Activated T-cell treated with anti-CD3 and anti-CD28 coated beads for 1 hour (primary cell): ENCODE measurements at places on chromosomes 7 and 10.

- no peak for DNase-seq
Observed at GRCh38 chr10:117781216-117781831, 238.8 kb downstream of the EMX2 start.

DNA sequence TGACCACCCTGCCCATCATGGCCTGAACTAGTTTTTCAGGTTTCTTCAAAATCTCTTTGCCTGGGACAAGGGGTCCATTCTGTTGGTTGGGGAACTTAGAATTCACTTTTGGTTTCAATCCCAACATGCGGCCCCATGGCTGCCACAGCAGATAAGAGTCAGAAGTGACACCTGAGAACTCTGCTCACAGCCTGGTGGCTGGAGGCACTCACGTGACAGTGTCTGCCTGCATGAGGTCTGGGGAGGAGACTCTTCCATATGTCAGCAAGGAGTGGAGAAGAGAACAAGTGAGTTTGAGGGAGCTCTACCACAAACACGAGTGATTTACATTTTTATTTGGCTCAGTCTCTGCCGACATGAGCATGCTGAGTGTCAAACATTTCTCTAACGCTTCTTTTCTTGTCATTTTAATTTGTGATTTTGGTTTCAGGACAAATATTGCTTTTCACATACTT, 370.4 kb downstream of the TNS3 start:
- no peak for DNase-seq

DNA sequence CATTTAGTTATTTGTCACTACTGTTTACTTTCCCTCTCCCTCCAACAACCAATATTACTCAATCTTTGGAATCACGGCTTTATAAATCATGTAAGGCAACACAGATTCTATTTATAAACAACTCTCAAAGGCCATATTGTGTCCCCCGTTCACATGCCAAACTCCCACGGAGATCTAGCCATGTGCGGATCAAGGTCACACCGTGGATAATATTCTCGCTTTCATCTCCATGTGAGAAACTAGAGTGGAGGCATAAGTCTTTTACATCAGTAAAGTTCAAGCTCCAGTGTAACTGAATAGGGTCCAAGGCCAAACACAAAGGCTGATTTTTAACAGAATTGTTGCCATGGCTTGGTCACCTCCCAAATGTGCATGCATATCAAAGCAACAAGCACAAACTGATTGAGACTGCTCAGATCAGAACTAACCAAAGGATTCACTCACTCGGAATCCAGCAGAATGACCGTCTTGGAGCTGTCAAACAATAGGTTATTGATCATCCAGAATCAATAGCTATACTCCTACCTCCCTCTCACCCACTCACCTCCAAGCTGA, 569.5 kb upstream of the LRRN3 start:
- DNase-seq: no peak

DNA sequence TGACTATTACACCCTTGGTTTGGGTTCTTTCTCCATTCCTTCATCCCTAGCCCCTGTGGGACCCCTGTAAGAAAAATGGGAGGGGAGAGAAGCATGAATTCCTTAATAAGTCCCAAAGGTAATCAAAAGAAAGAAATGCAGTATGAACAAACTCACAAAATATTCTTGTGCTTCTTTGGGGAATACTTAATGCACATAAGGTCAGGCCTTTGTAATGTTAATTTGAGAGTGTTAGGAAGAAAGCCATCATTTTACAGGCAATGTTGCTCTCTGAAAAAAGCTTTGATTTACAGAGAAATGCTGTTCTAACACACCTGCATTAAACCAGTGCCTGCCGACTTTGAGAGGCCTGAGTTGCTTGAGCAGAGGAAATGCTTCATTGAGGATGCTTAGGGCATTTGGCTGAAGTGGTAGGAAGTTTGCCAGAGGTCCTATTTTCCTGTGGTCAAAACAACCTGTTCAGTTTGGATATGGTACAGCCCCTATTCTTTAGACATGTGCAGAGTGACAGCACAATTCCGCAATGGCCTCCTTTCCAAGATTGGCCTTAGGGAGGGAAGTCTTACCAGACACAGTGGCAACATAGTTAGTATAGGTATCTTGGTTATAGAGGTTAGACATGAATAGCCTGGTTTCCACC, 643.4 kb downstream of the AUTS2 start:
- no peak for DNase-seq

DNA sequence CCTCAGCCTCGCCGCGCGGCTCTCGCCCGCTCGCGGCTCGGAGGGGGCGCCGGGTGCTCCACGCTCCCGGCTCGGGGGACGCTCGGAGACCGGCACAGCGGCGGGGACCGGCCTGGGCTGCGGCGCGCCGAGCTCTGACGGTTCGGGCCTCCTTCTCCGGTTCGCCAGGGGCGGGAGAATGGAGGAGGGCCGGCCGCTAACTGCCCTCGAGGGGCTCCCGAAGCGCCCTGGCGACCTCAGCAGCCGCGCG, 232 bp upstream of the GRID1 start:
- DNase-seq: no peak

DNA sequence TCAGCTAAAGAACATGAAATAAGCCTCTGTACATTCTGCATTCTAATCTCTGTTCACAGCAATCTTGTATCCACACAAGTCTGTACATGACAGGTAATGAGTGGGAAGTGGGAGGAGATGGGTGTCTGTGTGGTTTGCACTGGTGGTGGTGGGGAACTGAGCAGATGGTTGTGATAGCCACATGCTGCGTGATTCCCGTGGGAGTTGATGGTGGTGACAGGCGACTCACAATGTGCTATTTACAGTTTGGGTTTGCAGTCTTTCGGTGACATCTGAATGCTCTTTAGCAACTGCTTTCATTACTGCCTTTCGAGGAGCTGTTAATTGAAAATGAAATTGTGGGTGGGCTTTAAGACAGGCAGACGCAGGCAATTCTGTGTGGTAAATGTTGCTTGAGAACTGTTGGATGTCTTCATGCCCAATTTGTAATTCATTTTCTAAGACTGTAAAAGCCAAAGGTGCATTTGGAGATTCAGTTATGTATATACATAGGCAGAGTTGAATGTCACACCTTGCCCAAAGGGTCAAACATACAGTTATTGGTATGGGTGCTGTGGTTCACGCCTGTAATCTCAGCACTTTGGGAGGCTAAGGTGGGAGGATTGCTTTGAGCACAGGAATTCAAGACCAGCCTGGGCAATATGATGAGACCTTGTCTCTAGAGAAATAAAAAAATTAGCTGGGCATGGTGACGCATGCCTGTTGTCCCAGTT, 308.2 kb downstream of the AUTS2 start:
- no peak for DNase-seq

DNA sequence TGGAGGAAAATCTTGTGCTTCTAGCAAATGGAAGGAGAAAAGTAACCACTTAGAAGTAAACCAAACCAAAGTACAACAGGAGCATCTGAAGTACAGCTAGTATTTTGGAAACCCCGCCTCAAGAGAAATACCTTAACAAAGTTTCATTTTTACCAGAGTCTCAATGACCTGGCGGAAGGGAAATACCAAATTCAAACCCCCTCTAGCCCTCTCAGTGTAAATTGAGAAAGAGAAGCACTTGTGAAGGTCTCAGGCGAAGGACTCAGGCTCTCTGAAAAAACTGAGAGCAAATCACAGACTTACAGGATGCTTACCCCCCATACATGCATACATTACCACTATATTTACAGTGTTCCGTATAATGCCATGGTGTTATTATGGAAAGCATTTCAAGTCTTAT, 70.1 kb downstream of the ZPBP start:
- DNase-seq: no peak

GRCh38 chr10:31126593-31126992, 94.9 kb upstream of the ZNF438 start:
- no peak for DNase-seq

DNA sequence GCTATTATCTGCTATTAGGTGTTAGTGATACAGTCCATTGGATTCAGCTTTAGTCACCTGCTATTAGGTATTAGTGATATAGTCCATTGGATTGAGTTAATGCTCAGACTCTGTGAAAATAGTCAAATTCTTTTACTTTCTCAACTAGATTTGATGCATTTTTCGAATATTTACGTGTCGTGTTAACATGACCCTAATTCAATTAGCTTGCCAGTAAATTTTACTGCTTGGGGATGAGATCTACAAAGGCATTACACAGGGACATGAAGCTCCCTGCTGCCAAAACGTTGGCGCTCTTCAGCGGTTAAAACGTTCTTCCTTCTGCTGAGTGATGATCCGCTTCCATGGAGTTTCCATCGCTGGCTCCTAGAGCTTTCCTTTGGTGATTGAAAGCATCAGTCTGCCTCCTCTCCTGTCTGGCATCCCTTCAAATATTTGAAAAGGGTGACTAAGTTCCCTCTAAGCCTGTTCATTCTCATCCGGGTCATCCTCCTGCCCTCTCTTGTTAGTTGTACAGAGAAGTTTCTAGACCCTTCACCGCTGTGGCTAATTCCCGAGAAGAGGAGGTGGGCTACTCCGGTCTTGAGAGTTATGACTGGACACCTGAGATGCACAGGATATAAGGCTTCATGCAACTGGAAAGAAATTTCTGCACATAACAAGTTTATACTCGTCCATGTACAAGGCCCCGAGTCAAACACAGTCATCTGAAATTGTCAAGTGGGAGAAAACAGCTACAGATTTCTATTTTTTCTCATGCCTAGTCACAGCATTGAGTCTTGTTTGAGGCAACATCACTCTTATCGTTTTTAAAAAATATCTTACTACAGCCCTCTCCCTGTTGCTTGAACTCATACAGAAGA, 254.0 kb downstream of the KLF6 start:
- no peak for DNase-seq

DNA sequence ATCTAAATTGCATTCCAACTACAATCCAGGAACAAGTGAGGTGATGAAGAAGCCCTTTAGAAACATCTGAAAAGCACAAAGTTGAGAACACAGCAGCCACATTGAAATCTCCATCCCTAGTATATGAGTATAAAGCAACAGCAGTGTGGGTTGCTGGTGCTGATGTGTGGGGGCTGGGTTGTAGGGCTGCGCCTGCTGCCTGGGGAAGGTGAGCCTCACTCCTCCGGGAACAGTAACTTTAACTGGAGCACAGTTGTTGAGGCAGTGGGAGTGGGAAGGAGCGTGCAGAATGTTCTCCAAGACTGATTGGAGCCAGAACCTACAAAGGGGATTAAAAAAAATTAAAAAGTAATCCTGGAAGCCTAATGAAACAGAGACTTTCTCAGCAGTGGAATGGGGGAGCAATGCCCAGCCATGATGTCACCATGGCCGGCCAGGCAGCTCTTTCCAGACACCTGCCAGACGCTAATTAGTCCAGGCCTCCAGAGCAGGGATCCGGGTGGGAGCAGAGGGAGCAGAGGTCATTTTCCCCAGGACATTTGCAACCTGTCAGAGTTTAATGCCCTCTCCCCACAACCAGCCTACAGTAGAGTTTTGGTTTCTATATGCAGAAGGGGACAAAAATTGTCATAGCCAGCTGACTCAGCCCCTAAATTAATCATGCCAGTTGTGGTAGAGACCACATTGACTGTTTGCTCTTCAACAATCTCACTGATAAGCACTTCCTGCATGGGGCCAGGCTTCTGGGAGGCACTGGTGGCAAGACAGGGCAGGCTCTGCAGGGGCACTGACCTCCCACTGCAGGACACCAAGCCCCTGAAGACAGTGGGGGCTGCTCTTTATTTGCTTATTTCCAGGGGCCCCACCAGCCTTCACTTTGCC, 133.0 kb upstream of the ZNF32 start:
- no peak for DNase-seq

- DNase-seq: no peak
Observed at GRCh38 chr7:70178787-70179186, 580.5 kb downstream of the AUTS2 start.

DNA sequence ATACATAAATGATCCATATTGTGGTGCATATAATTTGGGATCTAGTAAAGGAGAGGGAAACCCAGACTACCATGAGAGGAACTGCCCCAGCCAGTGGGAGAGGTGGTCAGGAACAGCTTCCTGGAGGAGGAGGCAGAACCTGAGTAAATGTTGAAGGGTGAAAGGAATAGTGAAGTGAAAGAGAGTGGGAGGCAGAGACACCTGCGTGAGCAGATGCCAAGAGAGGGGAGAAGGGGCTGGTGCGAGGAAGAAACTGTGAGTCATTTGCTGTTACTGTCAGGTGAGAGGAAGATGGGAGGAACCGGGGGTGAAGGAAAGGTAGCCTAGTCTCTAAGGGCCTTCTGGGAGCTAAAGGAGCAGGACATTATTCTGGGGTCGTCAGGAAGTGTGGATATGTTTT, 294.8 kb downstream of the GRID1 start:
- no peak for DNase-seq

DNA sequence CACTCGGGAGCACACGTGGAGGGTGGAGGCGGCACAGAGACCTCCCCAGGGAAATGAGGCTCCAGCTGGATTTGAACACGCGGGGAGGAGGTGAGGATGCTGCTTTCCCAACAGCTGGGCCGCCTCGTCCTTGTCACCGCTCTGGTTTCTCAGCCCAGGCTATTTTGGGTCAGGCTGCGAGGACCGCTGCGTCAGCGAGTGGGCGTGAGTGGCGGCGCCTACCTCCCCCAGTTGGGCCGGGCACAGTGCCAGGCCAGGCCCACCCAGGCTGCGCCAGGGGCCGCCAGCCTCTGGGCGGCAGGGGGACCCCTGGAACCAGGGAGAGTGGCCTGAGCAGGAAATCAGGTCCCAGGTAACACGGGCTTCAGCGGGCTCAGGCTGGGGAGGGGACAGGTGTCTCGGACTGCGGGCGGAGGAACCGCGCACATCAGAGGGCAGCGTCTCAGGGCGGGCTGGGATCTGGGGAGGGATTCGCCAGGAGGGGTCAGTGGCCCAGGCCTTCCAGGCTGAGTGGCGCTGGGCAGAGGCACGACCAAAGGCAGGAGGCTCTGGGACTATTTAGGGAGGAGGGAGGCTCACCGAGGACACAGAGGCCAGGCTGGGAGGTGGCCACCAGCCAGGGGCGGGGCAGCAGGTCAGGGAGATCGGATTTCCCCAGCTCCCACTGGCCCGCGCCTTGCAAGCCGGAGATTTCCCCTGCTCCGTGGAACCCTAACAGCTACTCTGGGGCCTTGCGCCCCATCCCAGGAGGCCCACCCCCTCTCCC, 125.2 kb upstream of the RET start:
- DNase-seq: no peak

GRCh38 chr7:29194594-29195427, at the start of gene CHN2:
CHN2 (plus strand) TSS chr7:29194775.
- peak; percentile 19 for DNase-seq

GRCh38 chr10:43389867-43390266, 18.4 kb downstream of the FXYD4 start:
- DNase-seq: no peak

GRCh38 chr10:98013122-98013521, 17.3 kb downstream of the CRTAC1 start:
- DNase-seq: no peak

GRCh38 chr7:79293655-79294142, 159.8 kb downstream of the MAGI2 start:
- DNase-seq: no peak

- no peak for DNase-seq
Observed at GRCh38 chr10:100995181-100995580, 4.4 kb upstream of the LZTS2 start.
